Activated CD8-positive, alpha-beta memory T cell treated with anti-CD3 and anti-CD28 coated beads for 1 hour (primary cell): ENCODE measurements at places on chromosomes 7 and 10.

DNA sequence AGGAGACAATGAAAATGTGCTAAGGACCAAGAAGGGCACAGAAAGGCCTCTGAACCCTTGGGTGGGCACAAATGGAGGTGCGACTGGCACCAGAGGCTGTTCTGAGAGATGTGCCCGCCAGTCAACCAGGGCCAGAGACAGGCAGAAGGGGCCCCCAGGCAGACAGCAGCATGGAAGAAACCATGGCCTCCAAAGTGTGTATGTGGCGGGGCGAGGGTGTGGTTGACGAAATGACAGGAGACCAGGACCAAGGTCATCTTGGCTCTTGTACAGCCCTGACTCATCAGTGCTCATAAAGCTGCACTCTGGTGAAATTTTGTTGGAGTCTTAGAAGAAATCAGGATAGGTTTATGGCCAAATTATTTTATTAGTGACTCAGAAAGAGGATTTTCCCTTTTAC lies 4.0 kb upstream of the MRPS24 start:
- DNase-seq = no peak

- no peak for DNase-seq
Observed at GRCh38 chr7:73823873-73824592, 6.8 kb upstream of the CLDN4 start.

- no peak for DNase-seq
Observed at GRCh38 chr10:54800741-54801421, at the start of gene PCDH15. PCDH15 (minus strand) TSS chr10:54801231; CDS start chr10:54664262, 136,969 bp downstream.

DNA sequence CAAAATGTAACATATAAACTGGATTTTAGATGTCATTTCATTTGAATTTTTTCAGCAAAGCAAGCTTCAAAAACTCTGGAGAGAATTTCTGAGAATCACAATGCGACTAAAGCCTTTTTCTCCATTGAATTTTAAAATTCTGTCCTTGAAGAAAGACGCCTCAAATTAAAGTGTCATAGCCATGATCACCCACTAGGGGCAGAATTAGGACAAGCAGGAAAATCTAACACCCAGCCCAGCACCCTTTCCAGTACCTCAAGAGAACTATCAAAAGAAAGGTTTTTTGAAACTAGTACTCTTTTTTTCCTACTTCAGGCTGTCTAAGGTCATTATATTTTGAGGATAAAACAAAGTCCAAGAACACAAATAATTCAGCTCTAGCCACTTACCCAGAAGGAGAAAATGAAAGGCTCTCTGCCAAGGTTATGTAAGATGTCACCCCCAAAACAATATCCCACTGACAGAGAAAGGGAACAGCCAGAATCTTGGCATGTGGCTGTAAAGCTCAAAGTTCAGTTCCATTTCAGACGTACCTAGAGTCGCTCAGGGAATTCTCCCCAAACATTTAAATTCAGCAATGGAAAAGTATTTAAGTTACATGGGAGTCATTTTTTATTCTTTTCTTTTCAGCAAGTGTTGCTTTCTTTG lies 299.4 kb downstream of the SNX13 start:
- no peak for DNase-seq

- DNase-seq = no peak
Observed at GRCh38 chr7:41624818-41625217, 78.1 kb downstream of the INHBA start.

- DNase-seq = no peak
Observed at GRCh38 chr10:69839696-69840345, 38.1 kb downstream of the COL13A1 start.
